Ascending aorta (tissue), 2 donors: ENCODE measurements at places on chromosomes 12 and 14. TPM values are rescaled to one million over a fixed set of nuclear protein-coding genes. Genes with fewer than 3 reads are reported as not detected.

DNA sequence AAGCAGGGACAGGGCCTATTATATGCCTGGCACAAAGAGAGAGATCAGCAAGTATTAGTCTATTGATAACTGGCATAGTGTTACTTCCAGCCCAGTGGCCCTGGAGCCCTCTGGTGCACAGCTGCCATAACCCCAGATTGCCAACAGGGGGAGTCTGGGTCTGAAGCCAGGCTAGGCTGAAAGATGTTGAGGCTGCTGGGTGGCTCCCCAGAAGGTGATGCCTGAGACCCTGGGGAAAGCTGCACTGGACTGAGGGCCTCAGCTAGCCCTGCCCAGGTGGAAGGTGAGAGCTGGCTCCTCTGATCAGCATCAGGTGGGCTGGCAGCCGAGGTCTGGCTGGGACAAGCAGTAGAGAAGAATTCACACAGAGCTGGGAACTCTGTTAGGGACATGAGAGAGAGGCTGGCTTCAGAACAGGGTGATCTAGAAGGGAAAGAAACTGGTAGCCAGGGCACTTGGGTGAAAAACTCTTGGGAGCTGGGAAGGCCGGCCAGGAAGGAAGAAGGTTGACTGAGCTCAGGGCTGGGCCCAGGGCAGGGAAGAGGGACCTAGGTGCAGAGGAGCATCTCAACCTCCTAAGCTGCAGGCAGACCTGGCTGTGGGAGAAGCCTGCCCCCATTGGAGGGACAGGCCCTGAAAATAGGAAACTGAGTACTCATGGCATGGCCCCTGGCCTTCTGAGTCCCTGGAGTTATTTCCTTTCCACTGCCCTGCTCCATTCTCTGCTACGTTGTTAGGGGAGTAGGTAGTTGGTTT, 3.9 kb downstream of the GZMH start:
- DNase-seq = no peak

DNA sequence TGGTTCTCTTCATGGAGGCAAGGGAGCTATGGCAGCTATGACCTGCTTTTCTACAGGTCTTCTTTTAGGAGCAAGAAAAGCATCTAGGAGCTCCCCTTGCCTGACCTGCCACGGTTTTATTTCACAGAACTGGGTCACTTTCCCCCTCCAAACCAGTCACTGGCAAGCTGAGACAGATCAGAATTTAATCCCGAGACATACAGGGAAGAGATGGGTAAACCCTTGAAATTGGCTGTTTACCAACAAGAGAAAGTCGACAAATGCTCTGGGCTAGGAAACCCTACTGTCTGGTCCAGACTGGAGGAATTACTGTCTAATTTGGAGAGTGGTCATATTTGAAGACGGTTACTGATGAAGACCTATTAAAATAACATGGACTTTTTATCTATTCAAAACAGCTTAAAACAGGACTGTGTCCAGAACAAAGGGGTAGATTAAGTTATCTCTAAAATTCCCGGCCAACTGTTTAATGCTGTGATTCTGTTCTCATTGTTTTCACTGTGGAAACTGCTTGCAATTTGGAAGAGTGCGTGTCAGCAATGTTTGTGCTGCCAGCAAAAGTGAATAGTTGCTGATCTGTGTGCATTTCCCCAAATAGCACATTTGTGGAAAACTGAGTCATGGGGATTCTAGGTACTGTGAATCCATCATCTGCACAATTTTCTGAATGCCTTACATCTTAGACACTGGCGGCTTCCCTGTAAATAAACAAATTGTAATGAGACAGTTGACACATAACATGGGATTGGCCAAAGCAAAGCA, 73.4 kb upstream of the EEA1 start:
- no peak for DNase-seq

The NKX2-1 gene
- total RNA-seq = not detected

- no peak for DNase-seq
These were observed 64.2 kb downstream of the LLPH start for GRCh38 chr12:66066137-66066928.

GRCh38 chr12:3389986-3390385, 101.0 kb upstream of the PRMT8 start:
- DNase-seq = no peak

The MORN3 gene
- total RNA-seq = not detected

The VTI1B gene
- total RNA-seq = 43.2 TPM

- no peak for DNase-seq
These were observed 19.1 kb downstream of the PTPRO start for GRCh38 chr12:15341371-15341770.

The ANKS1B gene
- total RNA-seq = 8.2 TPM
